ENCODE measurements at places on chromosomes 3 and 15.

GRCh38 chr3:196055683-196056270 is 26.1 kb downstream of the TFRC start:
- DNase-seq = no peak

- no peak for DNase-seq
Observed at GRCh38 chr3:129727707-129728106, 121.2 kb upstream of the PLXND1 start.

- DNase-seq = no peak
Observed at GRCh38 chr3:37731895-37732294, 129.8 kb upstream of the CTDSPL start.

- DNase-seq = peak; percentile 42
Observed at GRCh38 chr3:180250172-180250571, 213.4 kb upstream of the PEX5L start.

- DNase-seq = no peak
Observed at GRCh38 chr3:44050867-44051266, 190.8 kb upstream of the TOPAZ1 start.

DNA sequence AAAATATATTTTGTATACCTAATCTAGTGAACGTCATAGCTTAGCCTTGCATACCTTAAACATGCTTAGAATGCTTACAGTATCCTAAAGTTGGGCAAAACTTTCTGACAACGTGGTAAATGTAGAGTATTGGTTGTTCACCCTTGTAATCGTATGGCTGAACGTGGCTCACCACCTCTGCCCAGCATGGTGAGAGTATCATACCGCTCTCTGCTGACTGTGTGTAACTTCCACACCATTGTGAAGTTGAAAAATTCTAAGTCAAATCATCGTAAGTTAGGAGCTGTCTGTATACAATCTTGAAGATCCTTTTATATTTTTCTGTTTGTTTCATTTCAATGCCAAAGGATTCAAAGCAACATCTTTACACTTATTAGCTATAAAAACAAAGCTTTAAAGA is 63.5 kb upstream of the TRPC1 start:
- DNase-seq = no peak

DNA sequence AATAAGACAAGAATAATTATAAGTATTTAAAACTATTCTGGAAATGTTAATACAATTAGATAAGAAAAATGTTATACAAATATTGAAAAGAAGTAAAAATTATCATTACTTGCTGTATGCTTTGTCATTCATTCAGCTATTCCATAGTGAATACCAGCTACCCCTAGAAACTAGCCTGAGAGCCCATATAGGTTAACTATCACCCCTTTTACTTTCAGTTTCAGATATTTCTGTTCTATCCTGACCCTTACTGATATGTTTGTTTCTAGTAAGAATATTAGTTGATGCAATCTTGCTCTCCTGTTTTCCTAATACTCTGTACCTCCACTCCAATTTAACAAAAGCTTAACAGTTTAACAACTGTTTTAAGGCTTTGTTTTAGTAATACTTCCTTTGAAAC is 31.6 kb downstream of the FAM227B start:
- DNase-seq = no peak

- no peak for DNase-seq
Observed at GRCh38 chr3:181757694-181758306, 46.1 kb downstream of the SOX2 start.

DNA sequence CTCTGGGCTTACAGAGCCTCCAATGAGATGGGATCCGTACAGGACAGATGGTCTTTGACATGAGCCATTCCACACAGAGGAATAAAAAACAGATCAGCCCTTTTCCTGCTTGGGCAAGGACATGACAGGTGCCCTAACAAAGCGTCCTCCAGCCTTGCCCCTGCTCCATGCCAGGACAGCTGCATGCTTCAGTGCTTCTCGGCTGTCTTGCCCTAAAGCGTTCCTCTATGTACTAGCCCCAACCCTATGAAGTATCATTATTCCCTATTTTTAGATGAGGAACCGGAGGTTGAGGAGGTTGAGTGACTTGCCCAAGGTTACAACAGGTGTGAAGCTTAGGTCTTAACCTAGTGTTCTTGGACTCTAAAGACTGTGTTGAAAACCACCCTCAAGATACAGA is 10.5 kb downstream of the POMGNT2 start:
- no peak for DNase-seq

GRCh38 chr3:127394031-127394430 is 106.2 kb upstream of the PRR20G start:
- DNase-seq = no peak

DNA sequence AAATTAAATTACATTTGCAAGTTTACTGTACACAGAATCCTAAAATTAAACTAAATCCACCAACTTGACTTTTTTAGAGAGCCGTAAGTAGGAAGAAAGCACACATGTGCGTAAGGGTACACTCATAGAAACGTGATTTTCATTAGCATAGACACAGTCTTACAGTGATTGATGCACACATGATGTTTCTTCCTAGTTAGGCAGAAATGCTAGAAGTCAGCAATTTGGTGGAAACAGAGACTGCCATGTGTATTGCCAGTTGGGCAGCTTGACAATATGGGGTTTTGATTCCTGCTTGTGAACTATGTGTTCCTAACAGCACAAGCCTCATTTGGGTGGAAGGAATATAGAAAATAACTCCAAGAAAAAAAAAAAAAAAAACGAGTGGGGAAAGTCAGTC is 878.5 kb downstream of the ROBO1 start:
- no peak for DNase-seq

GRCh38 chr15:101578443-101578894 is 73.7 kb downstream of the TM2D3 start:
- DNase-seq = no peak

DNA sequence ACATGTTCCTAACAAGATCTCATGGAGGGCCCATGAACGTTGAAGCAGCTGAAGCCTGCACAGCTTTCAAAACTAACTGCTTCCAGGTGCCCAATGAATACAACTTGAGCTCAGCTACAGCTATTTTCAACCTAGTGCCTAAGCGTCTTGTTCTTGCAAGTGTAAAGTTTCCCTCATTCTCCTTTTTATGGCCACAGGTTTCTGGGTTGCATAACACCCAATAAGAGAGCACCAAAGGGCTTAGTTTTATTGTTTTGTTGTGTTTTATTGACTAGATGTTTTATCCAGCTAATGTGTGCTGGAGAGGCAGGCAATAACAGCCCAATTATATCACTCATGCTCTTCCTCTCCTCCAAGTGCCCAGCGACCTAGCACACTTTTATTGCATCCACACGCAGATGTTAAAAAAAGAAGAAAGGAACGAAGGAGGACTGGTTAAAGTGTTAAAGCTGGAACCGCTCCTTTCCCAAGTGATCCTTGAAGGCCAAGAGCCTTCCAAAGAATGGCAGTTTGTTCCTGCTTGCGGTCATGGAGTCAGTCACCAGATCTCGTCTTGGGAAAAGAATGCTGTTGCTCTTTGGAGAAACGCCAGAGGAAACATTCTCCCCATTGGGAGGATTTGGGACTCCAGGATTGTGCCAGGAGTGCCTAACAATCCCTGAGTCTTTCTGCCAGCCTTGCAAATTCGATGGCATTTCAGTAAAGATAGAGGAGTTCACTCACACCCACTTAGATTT is 156.9 kb downstream of the MEX3B start:
- peak; percentile 75 for DNase-seq

DNA sequence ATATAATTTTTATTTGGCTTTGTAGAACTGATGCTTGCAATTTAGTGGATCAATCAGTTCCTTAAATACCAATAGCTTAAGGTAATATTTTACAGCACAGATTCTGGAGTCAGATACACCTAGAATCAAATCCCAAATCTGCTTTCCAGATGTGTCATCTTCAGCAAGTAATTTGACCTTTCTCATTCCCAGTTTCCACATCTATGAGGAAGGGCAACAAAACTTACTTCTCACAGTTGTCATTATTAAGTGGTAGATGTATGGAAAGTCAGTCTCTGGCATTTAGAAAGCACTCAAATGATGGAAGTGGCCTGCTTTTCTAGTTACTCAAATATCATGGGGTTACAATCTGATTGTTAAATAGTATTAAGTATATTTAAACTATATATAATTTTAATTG is 767.0 kb downstream of the CADM2 start:
- no peak for DNase-seq

DNA sequence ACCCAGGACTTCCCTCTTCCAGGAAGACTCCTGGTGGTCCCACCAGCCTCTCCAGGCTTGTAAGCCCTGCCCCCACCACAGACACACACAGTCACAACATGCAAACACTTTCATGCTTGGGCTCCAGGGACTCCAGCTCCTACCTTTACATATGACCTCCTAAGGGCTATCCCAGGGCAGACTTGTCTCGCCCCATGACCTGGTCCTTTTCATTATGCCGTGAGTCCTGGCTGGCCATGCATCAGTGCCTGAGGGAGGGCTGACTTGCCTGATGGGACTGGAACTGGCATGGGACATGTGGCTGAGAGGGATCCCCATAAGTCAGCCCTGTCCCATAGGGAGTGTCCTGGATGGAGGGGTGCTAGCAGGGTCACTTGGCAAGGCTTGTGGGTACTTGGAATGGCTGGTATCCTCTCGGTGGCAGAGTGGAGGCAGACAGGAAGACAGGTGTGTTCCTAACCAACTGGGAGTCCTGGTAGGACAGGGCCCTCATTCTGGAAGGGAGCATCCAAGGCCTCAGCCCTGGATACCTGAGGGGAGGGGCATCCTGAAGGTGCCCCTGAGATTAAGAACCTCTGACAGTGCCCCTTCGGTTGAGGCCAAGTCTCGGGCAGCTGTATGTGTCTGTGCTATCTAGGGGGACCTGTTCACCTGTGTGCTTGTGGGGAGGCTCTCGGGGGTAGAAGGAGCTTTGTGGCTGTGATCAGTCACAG is 540 bp upstream of the HHATL start:
- DNase-seq = no peak

DNA sequence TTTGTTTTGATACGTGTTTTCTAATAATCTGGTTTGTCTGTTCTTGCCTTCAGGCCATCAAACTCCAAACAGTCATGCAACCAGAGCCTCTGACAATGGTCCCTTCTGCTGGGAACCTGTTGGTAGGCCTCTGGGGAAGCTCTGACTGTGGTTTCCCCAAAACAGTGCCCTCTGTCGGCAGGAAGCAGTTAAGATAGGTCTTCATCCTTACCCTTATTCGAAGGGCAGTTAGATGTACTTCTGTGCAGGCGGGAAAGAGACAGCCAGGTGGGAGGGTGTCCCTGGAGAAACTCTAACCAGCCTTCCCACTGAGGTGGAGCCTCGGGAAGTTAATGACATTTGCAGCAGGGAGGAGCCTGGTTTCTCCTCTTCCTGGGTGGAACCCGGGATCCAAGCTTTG is 81.6 kb upstream of the CHMP2B start:
- DNase-seq = peak; percentile 21

DNA sequence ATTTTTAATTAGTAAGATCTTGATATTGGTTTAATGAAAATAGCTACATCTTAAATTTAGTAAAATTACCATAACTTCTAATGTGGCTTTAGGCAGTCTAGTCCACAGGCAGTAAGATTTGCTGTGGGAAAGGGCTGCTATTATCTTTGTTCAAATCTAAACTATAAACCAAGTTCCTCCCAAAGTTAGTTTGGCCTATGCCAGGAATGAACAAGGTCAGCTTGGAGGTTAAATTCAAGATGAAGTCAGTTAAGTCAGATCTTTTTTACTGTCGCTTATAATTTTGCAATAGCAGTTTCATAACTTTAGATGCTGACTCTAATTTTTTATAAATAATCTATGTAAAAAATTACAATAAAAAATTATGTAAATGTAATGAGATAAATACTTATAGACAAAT is 1016.9 kb upstream of the ALCAM start:
- DNase-seq = no peak

DNA sequence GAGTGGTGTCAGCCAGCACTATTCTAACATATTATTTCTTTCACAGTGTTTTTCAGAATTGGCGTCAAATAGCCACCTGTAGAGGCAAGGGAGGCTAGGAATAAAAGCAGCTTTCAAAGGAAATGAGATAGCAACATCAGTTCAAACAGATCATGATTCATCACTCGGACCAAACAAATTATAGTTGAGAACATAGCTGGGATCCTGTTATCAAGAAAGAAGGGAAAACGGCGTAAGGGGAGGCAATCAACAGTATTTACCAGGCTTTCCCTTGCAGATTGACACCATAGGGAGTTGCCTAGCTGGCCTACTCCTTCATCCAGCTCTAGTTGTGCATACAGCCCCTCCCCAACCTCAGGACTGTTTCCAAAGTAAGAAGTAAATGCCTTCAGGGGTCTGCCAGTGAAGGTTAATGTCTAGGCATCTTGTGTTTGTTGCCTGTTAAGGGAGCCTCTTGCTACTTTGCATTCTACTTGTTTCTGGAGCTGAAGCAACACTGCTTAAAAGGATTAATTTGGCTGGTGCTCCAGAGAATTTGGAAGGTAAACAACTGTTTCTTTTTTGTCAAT is 286.5 kb downstream of the NSUN3 start:
- no peak for DNase-seq

DNA sequence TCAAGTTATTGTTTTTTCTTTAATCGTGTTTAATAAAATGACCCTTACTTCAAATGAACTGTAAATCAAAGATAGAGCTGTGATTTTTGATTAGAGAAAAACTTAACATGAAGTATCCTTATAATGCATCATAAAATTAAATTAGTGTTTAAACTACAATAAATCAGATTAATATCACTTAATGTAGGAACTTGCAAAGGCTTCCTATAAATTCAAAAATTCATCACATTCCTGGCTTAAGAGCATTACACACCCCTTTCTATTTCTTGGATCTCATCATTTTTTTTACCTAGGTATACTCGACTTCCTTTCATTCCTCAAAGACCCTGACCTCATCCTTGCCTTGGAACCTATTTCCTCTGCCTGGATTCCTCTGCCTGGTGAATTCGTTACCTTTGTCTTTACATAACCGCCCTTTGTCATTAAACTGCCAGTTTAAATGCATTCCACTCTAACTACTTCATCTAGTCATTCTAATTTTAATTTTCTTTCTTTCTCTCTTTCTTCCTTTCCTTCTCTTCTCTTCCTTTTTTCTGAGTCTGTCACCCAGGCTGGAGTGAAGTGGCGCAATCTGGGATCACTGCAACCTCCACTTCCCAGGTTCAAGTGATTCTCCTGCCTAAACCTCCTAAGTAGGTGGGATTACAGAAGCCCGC is 1244.5 kb downstream of the OTOL1 start:
- no peak for DNase-seq

DNA sequence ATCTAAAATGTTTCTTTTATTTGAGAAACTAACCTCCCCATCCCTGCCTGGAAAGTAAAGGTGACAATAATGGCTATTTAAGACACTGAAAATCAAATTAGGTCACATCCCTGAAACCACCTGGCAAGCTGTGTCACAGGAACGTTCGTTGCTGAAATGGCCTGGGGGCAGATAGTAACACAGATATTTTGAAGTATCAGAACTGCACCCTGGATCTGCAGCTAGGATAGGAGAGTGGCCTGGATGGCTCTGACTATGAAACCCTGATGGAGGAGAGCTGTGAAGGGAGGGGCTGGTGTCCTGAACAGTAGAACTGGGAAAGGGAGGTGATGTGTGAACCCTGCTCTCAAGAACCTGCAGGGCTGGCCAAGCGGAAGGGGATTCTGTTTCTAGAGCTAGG is 648.3 kb upstream of the CFAP20DC start:
- no peak for DNase-seq

- peak; percentile 80 for DNase-seq
Observed at GRCh38 chr3:71629289-71629688, 45.8 kb upstream of the FOXP1 start.

GRCh38 chr3:97882975-97883598 is 61.3 kb downstream of the CRYBG3 start:
- peak; percentile 73 for DNase-seq
